ENCODE measurements at places on chromosomes 11 and 22.

DNA sequence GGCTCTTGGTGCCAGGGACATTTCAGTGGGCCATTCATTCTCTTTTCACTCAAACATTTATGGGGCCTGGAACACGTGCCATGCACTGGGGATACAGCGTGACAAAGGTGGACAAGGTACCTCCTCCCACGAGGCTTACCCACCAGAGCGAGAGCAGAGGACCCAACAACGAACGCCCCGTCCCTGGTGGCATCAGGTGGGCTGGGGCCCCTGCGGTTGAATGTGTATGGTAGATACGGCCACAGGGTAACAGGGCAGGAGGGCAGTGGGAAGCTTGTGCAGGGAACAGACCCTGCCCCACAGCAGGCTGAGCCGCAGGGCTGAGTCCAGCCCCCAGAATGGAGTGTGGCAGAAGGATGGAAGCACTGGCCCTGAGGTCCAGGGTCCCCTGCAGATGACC, 81.1 kb downstream of the LRRC32 start:
- DNase-seq: no peak

- DNase-seq: no peak
Observed at GRCh38 chr11:6388748-6389147, 1.5 kb upstream of the SMPD1 start.

GRCh38 chr11:106670069-106670468, 348.2 kb downstream of the GUCY1A2 start:
- no peak for DNase-seq

GRCh38 chr11:119584193-119585042, 144.6 kb downstream of the NECTIN1 start:
- DNase-seq: no peak

DNA sequence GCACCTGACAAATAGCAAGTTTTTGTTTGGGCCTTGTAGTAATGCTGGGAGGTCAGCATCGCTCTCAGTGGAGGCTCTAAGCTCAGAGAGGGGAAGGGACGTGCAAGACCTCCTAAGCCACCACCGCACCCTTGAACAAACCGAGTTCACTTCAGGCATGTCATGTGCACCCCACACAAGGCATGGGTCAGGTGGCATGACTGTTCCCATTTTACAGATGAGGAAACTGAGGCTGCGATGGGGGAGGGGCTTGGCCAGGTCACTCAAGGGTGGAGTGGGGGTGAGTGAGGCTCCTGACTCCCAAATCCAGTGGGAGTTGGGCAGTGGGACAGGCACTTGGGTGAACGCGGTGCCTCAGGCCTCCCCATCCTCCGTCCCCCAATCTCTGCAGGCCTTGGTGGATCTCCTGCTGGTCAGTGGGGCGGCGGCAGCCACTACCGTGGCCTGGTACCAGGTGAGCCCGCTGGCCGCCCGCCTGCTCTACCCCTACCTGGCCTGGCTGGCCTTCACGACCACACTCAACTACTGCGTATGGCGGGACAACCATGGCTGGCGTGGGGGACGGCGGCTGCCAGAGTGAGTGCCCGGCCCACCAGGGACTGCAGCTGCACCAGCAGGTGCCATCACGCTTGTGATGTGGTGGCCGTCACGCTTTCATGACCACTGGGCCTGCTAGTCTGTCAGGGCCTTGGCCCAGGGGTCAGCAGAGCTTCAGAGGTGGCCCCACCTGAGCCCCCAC, 11.2 kb downstream of the TSPO start:
- DNase-seq: no peak

DNA sequence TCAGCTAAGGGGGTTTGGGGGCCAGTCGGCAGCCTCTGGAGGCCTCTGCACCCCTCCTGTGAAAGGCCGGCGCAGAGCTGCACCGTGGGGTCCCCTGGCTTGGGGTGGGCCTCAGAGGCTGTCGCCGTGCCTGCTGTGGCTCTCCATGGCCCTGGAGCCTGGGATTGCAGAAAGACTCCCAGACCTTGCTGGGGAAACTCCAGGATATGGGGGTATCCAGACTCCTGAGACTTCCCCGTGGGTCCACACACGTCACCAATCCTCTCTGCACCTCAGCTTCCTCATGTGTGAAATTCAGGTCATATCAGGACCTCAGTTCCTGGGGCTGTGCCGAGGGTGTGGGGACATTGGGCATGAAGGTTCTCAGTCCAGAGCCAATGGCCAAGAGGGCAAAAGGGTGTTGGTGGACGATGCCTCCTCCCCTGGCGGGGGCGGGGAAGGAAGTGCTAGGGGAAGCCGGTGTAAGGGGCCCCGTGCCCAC, 97.1 kb downstream of the KCNQ1 start:
- peak; percentile 7 for DNase-seq

- no peak for DNase-seq
Observed at GRCh38 chr11:57598831-57599155, 1.3 kb downstream of the SERPING1 start.

- DNase-seq: no peak
Observed at GRCh38 chr11:65432686-65433582, 10.3 kb downstream of the NEAT1 start.

- peak; percentile 97 for DNase-seq
Observed at GRCh38 chr11:777288-778255, at the start of gene GATD1. Gene GATD1, minus strand, starts transcription at chr11:777487. Its CDS starts 25 bp downstream, at chr11:777462.

DNA sequence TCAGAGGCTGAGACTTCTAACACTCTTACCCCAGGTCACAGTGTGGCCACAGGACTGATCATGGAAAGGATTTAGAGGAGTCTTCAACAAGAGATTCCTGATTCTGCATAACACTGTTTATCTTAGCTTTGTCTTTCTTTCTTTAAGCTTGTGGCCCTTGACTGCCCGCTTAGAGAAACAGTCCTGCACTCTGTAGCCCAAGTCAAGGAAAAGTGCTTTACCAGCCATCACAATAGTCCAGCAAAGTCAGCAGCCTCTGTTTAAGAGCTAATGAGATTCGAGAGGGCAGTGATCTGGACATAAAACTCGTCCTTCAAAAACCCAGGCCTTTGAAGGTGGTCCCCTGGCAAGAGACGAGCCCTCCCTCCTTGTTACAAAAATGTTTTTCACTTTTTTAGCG, 30.0 kb downstream of the PRDM10 start:
- DNase-seq: no peak

- DNase-seq: no peak
Observed at GRCh38 chr22:49997932-49998717, 14.4 kb downstream of the IL17REL start.

DNA sequence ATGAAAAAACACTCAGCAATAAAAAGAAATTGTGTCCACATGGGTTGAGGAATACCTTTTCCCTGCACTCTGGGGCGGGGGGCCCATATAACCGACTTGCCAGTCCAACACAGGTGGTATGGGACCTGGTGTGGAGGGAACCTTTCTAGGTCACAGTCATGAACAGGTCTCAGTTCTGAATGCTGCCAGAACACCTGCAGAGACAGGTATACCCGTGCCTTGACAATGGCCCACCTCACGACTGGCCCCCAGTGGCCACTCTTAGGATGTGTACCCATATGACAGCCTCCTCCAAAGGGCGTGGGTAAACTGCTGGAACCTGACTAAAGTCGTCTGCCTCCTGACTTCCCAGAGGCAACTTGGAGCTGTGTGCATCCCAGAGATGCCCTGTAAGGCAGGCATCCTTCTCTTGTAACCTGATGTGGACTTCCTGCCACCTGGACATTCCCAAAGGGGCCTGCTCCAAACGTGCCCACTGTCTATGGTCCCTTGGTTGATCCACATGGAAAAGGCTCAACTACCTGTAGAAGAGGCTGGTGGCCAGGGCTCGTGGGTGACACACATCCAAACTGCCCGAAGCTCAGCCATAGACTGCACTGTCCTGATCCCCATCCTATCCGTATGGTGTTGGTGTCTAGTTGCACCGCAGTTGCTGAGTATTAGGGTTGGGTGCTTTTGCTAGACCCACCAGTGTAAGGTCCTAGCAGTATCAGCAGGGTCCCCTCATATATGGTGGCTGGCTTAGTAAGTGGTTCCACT, 859.3 kb downstream of the BRD1 start:
- DNase-seq: peak; percentile 35

- DNase-seq: no peak
Observed at GRCh38 chr11:1036303-1036923, at the start of gene MUC6. Gene MUC6, minus strand, starts transcription at chr11:1036718. Its CDS starts 63 bp downstream, at chr11:1036655.

DNA sequence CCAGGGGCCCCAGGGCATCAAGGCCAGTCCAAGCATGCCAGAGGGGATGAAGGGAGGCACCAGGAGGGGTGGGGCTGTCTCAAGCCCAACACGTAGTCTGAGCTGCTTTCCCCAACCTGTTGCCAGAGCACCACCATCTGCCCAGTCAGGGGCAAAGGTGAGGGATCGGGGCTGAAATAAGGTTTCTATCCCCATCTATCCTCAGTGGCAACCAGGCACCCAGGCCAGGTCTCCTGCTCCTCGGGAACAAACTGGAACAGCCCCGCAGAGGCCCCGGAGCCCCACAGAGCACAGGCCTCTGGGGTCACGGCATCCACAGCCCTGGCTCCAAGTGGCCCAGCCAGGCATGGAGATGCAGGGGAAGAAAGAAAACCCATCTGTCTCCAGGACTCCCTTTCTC, 19.3 kb downstream of the STARD10 start:
- DNase-seq: no peak

DNA sequence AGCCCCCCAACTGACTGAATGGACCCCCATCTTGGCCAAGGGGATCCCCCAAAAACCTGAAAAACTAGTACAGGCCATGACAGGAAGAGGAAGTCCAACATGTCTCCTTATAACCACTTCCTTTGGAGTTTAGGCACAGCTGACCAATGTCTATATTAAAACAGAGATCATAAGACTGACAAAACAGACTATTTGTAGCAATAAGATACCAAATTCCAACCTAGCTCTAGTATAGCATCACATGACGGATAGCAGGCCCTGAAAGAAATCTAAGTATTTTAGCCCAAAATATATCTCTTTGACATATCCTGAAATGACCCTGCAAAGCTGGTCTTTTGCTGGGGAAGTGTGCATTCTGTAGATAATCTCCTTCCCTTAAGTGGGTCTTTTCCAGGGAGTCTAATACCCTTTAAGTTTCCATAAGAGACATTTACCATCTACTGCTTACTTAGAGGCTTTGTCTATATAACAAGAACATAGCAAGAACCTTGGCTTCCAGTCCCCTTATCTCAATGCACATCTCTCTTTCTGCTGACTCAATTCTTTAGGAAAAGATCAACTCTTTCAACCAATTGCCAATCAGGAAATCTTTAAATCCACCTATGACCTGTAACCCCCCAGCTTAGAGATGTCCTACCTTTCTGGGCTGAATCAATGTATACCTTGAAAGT, 34.9 kb upstream of the ACER3 start:
- DNase-seq: no peak

GRCh38 chr11:44885919-44886789, 64.5 kb downstream of the TP53I11 start:
- no peak for DNase-seq

DNA sequence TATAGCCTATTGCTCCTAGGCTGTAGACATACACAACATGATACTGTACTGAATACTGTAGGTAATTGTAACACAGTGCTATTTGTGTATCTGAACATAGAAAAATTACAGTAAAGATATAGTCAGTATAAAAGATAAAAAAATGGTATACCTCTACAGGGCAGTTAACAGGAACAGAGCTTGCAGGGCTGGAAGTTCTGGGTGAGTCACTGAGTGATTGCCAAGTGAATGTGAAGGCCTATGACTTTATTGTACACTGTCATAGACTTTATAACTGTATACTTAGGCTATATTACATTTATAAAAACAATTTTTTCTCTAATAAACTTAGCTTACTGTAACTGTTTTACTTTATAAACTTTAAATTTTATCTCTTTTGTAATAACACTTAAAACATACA, 332.4 kb upstream of the ARHGAP42 start:
- DNase-seq: no peak

DNA sequence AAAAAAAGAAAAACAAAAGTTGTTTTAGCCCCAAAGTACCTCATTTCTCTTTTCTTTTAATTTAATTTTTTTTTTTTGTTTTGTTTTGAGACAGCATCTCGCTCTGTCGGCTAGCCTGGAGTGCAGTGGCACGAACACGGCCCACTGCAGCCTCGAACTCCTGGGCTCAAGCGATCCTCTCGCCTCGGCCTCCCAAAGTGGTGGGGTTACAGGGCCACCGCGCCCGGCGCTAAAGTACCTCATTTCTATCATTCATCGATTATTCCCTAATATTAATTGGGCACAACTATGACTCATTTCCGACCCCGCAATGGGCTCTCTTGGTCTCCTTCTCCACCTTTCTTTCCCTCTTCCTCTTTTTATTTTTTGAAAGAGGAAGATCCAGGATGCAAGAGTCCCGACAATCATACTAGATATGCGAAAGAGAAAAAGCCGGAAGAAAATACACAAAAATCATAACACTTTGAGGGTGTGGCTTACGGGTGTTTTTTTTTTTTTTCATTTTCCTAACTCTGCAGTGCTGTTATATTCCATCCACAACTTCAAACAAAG, 475 bp upstream of the AIP start:
- no peak for DNase-seq

GRCh38 chr11:3831378-3832239, 9.2 kb downstream of the RHOG start:
- DNase-seq: no peak

DNA sequence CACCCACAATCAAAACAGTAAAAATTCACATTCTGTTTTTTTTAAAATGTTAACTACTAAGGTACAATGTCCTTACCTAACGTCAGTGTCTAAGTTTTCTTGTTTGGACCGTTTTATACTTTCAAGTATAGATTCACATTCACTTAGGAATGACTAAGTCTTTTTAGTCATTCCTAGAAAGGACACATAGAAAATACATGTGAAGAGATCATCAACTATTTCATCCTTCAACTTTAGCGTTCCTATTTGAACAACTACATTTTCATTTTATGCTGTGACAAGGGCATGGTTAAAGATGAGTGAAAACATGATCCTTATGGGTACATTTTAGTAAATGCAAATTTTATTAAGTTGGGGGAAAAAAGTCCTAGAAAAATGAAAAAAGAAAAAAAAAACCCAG, 62.8 kb downstream of the DDX10 start:
- no peak for DNase-seq

DNA sequence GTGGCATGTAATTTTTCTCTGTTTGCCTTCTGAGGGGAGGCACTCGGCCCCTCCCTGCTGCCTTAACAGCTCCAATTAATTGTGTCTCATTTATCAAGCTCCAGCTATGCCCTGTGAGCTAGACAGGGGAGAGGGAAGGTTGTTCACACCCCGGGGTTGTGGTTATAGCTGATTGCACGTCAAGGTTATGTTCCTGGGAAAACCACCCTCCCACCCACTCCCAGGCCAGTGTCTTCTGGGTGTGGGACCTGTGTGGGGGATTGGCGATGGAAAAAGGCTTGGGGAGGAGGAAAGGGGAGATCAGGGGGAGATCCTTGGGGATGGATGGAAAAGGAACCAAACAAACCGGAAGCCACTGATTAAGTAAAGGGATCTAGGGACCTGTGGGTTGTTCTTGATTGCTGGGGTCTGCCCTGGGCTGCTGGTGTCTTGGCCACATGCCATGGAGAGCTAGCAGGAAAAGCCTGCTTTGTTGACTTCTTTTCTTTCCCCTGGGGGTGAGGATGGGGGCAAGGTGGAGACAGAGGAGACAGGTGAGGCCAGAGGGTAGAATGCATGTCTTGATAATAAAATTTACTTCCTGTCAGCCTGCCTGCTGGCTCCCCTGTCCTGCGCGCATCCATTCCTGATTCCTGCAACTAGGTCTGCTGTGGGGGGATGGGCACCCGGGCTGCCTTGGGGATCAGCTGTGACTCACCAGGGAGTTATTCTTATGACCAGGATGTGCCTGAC, 13.5 kb upstream of the SORL1-AS1 start:
- DNase-seq: peak; percentile 52

GRCh38 chr11:27350511-27350910, 12.5 kb downstream of the CCDC34 start:
- DNase-seq: no peak

All from activated T-cell treated with anti-CD3 and anti-CD28 coated beads, Interleukin-2, amount 50 U/mL, for 1 hour (primary cell).